ENCODE measurements at places on chromosomes 11 and 22.

DNA sequence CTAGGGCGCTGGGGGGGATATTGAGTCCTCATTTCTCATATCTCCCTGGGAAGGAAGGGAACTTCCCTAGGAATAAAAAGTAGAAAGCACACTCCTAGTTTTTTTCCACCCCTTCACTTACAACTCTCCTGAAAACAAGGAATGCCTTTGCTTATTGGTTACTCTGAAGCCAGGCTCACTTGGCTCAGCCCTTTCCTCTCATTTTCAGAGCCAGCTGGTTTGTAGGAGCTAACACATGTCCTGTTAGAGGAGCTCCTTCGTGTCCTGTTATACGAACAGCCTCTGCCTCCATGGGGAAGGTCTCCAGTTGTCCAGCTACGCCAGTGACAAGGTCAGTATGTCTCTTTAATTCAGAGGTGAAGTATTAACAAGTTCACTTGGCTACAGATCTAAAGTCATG lies 17.6 kb downstream of the ALKBH8 start:
- DNase-seq = no peak

GRCh38 chr22:46295277-46295971 lies 1.2 kb upstream of the GTSE1 start:
- no peak for DNase-seq

DNA sequence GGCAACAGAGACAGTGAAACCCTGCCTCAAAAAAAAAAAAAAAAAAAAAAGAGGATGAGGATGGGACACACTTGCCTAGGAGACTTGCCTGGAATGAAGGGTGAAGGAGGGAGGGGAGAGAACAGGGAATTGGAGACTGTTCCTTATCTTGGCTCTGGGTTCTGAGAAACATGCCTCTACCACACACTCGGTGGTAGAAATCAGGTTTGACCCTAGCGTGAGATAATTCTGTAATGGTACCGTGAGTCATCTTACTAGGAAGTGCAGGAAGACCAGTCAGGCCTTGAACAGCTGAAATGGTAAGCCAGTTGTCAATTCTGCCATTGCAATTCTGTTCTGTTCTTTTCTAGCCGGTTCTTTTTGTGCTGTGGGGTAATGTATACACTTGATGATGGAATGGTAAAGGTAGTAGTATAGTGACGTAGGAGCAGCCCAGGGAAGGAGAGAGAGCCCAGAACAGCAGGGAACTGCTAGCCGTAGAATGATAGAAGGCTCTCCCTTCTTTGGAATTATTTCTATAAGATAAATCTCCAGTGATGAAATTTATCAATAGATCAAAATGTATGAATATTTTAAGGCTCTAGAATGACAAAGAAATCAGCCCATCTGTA lies 3.9 kb upstream of the AMBRA1 start:
- no peak for DNase-seq

GRCh38 chr11:27280140-27280539 lies 82.9 kb downstream of the CCDC34 start:
- DNase-seq = no peak

- DNase-seq = no peak
Measured at GRCh38 chr22:31530823-31531195, 34.5 kb downstream of the SFI1 start.

- no peak for DNase-seq
Measured at GRCh38 chr11:69598147-69598546, 42.8 kb upstream of the CCND1 start.

GRCh38 chr22:24146194-24146616 lies 35.1 kb upstream of the SUSD2 start:
- no peak for DNase-seq

GRCh38 chr11:2530855-2531200 lies 86.0 kb downstream of the KCNQ1 start:
- no peak for DNase-seq

DNA sequence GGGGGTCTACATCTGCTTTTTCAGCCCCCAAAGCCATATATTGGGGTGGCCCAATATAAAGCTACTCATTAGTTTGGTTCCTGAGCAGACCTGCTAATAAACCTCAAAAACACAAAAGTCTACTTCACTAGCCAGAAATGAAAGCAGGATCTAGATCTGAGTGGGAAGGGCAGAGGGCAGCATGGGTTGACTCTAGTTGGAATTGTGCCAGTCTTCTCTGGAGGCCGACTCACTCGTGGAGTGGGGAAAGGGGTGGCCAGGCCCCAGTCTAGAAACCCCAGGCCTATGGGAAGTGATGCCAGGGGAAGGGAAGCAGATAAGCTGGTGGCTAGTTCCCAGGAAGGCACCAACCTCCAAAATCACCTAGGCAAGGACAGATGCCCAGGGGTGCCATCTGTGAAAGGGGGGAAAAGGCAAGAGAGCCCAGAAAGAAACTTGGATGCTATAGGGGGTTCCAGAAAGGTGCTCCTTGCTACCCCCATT lies 5.3 kb downstream of the PATZ1 start:
- no peak for DNase-seq

- DNase-seq = no peak
Measured at GRCh38 chr11:117554601-117555333, 227.1 kb downstream of the CEP164 start.

- DNase-seq = no peak
Measured at GRCh38 chr22:46429325-46429853, 93.9 kb downstream of the TRMU start.

- no peak for DNase-seq
Measured at GRCh38 chr11:66906061-66906733, 49.3 kb downstream of the LRFN4 start.

DNA sequence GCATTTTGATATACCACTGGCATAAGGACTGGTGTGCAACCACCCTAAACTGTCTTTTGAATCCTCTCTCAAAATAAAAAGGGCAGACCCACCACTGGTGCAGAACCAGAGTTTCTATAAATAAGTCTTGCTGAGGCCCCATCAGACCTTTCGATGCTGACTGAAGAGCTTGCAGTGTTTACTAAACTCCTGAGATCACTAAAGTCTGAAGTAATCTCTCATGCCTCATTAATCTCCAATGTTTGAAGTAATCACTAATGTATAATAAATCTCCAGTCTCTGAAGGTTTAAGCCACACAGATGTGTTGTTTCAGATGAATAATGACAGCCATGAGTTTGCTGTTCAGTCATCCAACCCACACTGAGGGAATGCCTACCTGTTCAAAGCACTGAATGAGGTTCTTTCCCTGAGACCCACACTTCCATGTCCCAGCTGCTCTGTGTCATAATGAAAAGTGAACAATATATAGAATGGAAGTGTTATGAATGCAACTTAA lies 50.6 kb upstream of the DEUP1 start:
- no peak for DNase-seq

DNA sequence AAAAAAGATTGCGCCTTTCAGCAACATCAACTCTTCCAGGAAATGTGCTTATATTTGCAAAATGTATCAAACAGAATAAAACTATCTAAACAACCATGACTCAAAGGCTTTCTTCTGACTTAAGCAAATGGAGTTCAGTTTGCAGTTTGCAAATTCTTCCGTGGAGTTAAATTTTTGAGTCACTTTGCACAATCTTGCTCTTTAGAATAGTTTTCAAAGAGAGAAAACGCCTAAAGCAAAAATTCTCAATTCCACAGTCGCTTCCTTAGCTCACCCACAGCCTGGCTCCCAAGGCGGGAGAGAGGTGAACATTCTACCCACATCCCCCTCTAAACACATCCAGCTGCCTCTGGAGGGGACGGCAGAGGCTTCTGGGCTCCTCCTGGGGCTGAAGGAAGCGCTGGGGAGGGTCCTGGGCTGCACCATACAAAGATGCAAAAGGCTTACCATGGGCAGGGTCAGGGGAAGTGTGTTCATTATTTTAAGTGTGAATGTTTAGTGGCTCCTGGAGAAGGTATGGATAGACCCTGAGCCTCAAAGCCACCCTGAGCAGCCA lies 1487.3 kb downstream of the TBC1D22A start:
- no peak for DNase-seq

DNA sequence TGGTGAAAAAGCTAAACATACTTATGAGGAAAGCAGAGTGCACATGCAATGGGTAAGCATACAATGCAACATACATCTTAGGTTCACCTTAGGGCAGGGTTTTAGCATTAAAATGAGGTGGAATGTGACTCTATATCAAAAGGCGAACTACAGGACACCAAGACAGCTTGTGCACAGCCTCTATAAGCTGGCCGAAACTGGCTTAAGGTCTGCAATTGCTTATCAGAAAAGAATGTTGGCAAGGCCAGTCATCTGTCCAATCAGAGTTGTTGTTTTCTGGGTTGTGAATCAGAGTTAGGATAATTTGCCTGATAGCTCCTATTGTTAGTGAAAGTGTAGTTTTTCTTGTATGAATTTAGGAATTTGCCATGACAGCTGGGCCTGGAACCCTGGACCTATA lies 76.5 kb downstream of the LRRC4C start:
- no peak for DNase-seq

DNA sequence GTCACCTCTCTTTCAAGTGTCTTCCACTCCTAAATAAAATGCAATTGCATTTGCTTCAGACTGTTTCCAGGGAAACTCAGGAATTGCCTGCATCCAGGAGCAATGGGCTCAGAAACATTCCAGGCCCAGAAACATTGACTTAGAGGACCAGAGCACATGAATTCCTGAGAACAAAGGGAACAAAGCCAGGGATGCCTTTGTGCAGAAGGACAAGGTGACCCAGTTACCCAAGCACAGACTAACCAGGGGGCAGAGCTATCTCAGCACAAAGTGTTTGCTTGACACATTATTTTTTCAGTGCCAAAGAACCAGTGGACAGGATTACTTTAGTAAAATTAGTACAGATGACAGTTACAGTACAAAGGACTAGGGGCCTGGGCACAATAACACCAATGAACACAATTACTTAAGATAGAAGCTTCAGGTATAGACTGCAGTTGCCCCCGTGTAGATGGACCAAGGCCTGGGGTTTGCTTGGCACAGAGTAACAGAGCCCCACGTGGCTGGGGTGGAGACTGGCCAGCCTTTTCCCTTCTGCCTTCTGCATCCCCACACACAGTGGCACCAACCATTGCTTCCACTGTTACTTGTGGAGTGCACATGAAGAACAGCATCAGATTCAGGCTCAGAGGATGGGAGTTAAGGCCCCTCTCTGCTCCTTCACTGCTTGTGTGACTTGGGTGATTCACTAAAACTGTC lies 500.8 kb downstream of the INSC start:
- DNase-seq = no peak

DNA sequence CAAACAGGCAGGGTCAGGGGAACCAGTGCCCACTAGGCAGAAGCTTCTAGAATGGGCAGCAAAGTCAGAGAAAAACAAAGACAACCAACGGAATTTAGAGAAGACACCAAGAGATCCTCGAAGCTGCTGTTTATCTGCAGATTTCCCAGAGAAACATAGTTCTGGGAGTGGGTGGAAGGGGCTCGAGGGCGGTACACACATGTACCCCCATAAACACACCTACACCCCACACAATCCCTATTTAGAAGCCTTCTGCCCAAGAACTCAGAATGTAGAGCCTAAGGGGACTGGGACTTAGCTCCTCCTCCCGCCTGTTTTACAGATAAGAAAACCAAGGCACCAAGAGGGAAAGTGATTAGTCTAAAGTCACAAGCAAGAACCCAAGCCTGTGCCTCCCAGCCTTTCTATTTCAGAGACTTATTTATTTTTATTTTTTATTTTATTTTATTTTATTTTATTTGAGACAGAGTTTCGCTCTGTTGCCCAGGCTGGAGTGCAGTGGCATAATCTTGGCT lies 6.4 kb downstream of the NPTXR start:
- no peak for DNase-seq

GRCh38 chr22:44419429-44419828 lies 78.6 kb downstream of the RTL6 start:
- DNase-seq = no peak

DNA sequence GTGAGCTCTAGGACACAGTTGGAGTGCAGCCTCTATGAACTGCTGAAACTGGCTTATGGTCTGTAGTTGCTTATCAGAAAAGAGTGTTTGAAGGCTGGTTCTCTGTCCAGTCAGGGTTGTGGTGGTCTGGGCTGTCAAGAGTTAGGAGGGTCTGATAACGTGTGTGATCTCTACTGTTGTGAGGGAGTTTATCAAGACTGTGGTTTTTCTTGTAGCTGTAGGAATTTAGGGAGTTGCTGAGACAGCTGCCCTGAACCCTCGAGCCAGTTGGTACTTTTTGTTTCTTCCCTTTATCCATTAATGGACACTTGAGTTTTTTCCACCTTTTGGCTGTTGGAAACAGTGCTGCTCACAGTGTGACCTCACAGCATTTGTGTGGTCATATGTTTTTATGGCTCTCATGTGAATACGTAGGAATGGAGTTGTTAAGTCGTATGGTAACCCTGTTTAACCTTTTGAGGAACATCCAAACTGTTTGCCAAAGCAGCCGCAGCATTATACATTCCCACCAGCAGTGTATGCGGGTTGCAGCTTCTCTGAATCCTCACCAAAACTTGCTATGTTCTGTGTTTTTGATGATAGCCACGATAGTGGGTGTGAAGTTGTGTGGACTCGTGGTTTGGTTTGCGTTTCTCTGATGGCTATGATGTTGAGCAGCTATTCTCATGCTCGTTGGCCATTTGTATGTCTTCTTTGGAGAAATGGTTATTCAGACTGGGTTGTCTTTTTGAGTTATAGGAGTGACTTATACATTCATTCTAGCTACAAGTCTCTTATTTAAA lies 20.9 kb upstream of the DGCR8 start:
- DNase-seq = no peak

DNA sequence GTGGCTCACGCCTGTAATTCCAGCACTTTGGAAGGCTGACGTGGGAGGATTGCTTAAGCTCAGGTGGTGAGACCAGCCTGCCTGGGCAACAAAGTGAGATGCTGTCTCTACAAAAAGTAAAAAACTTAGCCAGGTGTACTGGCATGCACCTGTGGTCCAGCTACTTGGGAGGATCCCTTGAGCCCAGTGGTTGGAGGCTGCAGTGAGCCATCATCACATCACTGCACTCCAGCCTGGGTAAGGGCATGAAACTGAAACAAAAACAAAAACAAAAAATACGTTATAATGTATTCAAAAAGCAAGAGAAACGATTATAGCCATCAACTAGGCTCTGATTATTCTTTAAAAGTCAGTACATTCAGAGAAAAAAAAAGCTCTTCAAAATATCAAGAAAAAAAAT lies 62.5 kb downstream of the TCF20 start:
- DNase-seq = no peak

DNA sequence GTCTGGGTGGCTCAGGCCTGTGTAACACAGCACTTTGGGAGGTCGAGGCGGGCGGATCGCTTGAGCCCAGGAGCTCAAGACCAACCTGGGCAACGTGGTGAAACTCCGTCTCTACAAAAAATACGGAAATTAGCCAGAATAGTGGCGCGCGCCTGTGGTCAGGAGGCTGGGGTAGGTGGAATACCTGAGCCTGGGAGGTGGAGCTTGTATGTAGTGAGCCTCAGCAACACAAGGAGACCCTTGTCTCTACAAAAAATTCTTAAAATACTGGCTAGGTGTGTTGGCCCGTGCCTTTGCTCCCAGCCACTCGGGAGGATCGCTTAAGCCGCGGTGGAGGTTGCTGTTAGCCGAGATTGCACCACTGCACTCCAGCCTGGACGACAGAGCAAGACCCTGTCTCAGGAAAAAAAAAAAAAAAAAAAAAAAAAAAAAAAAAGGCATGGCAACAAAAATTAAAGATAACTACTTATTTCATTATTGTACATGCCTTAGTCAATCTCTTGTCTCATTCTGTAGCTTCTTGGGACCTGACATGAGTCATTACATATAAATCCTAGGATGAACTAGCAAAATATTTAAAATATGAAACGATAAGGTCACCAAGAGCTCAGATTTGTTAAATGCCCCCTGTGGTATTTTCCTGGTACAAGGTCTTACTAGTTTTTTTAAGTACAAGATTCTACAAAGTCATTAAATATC lies 1.1 kb downstream of the TAF1D start:
- no peak for DNase-seq

All from NCI-H2227 treated with DMSO at 0.1 percent for 48 hours (cell line).